ENCODE measurements at places on chromosomes 2 and 18.

- DNase-seq, result no peak
Observed at GRCh38 chr2:98234776-98235175, 111.5 kb upstream of the CNGA3 start.

DNA sequence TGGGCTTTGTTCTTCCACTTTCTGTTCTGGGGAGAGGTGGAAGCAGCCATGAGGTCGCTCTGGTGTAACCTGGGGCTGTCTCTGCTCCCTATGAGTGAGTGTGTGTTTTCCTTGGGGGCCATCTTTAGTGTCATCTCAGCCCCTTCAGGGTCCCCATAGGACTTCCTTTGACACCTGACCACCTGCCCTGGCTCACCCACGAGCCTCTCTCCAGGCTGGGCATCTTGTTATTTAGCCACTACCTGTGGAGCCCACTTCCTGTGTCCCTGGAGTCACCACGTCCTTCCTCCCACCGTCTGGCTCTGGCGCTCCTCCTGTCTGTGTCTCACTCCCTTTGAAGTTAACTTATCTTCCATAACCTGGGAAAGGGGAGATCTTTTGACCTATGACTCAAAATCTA is 176.0 kb downstream of the UXS1 start:
- DNase-seq, result no peak

DNA sequence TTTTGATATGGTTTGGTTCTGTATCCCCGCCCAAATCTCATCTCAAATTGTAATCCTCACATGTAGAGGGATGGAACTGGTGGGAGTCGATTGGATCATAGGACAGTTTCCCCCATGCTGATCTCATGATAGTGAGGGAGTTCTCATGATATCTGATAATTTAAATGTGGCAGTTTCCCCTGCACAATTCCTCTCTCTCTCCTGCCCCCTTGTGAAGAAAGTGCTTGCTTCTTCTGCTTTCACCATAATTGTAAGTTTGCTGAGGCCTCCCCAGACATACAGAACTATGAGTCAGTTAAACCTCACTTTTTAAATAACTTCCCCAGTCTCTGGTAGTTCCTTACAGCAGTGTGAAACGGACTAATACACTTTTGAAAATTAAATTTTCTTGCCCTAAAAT is 12.3 kb upstream of the KCNJ3 start:
- no peak for DNase-seq

- no peak for DNase-seq
Observed at GRCh38 chr2:205717999-205718398, 35.7 kb downstream of the NRP2 start.

GRCh38 chr2:234632527-234633391 is 135.9 kb upstream of the ARL4C start:
- no peak for DNase-seq

DNA sequence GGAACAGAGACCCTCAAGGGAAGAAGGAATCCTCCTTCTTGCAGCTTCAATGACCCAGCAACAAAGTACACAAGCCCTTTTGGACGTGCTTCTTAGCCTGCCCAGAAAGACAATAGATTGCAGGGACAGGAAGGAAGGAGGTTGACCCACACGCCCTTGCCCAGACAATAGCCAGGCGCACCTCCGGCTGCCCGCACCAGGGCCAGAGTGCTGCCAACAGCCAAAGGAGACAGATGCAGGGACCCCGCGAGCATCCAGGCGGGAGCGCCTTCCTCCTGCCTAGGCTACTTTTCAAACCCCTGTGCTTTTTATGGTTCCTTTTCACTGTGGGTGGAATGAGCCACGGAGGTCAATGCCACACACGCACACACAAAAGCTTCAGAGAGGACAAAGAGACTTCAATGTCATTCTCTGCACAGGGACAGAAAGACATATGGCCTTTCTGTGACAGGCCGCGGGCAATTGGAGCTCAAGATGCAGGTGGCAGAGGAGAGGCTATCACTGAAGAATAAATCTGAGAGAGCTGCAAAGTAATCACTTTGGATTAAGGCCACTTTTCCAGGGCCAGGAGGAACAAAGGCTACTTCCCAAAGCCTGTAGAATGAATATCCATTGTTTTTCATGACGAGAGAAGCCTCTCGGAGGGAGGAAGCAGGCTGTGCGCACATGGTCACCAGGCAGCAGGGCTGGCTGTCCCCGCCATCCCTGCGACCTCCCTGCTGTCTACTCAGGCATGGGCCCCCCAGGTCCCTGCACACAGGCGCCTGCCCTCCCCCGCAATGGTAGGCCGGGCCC is 300.6 kb downstream of the EIPR1 start:
- DNase-seq, result no peak

GRCh38 chr2:127039387-127040031 is 67.4 kb downstream of the BIN1 start:
- DNase-seq, result no peak

DNA sequence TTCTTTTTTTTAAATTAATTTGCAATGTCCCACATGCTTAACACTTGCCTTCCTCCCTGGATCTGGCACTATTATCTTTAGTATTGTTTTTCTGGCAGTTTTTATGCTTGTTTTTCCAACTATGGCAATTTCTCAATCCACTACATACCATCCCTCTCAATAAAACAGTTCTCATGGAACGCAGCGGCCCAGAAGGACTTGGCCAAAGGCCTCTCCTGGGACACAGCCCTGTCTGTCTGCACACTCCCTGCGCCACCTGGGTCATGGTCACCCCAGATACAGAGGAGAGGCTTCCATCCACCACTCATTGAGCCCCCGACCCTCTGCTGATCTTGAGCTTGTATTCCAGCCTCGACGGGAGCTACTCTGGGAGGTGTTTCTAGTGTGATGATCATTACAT is 91.2 kb downstream of the TWIST2 start:
- no peak for DNase-seq

- DNase-seq, result no peak
Observed at GRCh38 chr2:158882297-158882696, 86.1 kb upstream of the TANC1 start.

GRCh38 chr2:196528486-196529223 is 110.9 kb upstream of the CCDC150 start:
- no peak for DNase-seq

DNA sequence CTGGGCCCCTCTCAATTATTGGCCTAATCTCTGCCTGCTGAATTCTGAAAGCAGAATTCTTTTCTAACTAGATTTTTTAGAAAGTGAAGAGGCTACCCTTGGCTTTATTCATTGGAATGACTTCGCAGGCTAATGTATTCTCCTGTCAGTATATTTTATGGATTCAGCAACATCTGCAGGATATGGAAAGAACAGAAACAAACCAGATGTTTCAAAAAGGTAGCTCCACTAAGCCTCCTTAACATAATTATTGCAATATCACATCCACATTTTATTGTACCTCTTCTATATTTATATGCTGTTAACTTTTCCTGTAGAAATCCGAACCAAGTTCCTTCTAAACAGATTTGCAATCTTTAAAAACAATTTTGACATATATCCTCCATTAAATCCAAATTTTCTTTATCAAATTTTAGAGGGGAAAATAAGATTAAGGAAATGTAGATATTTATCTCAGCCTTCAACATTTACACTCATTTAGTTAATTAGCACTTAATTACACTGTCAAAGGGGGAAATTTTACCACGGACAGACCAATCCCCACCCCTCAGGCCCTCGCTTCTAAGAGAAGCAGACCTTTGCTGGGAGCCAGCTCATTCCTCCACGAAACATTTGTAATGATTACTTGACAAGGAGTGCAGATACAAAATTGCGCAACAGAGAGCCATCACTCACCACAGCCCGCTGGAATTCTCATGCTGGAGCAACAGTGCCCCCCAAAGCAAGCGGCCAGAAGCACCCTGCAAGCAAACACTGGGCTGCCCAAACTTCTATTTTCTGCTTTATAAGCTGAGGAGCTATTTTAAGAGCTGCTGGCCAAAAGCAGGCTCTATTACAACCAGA is 253.4 kb downstream of the ETAA1 start:
- DNase-seq, result peak; percentile 63

- DNase-seq, result no peak
Observed at GRCh38 chr2:192194265-192194865, 368 bp downstream of the TMEFF2 start.

DNA sequence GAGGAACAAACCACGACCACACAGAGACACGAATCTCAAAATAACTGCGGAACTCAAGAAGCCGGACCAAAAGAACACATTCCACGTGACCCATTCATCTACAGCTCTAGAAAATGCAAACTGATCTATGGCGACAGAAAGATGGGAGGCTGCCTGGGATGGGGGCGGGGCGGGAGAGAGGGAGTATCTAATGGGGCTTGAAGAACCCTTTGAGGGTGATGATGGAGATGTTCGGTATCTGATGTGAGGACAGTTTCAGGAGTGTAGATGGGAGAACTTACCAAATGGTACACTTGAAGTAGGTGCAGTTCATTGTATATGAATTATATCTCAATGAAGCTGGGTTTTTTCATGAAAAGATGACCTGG is 34.6 kb upstream of the KLF11 start:
- DNase-seq, result no peak

DNA sequence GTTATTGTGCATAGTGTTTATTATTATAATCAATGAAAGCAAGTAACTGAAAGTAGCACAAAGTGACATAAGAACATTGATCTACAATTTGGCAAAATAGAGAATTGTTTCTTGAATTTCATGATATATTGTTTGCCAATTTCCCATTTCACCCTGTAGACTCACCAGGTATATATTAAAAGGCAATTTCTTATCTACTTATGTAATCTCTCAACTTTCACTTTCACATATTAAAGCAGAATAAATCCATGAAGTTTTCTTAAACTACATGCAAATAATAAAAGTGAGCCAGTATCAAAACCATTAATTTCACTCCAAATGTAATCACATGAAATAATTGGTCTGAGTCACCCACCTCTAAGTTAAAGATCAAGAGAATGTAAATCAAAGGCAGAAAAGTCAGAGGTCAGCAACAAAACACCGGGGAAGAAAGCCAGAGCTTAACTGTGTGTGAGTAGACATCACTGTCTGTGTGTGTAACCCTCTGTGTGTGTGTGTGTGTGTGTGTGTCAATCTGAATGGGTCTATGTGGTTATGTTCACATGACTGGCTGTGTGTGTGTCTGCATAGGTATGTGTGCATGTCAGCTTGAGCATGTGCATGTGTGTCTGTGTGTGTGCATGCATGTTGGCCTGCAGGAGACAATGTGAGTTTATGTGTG is 44.1 kb downstream of the ZNF385B start:
- no peak for DNase-seq

DNA sequence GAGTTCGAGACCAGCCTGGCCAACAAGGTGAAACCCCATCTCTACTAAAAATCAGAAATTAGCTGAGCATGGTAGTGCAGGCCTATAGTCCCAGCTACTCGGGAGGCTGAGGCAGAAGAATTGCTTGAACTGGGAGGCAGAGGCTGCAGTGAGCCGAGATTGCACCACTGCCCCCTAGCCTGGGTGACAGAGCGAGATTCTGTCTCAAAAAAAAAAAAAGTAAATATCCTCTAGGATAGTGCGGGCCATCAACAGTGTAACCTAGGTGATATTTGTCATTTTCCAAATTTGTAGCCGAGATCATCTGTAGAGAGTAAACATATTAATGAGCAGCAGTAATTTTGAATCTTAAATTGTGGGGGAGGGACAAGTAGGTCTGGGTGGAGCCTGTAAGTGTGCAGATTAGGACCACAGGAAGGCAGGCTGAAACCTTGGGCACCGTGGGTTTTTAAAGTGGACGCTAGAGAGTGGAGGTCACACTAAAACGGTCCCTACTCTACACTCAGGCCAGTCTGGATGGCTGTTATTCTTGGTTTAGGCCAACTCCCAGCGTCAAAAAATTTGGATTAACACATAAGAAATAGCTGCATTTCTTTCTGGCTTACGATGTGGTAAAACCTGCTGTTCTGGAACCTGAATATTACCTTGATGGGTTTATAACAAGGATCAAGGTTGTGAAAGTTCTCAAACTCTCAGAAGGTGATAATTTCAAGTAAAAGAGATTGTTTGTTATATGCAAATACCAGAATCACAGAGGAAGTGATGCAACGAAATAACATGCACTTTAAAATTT is 22.7 kb upstream of the TET3 start:
- DNase-seq, result no peak

- DNase-seq, result no peak
Observed at GRCh38 chr2:8965216-8965969, 38.1 kb downstream of the MBOAT2 start.

GRCh38 chr2:233362742-233363141 is 8.4 kb downstream of the DGKD start:
- DNase-seq, result no peak

- no peak for DNase-seq
Observed at GRCh38 chr2:68052717-68053422, 9.9 kb downstream of the C1D start.

DNA sequence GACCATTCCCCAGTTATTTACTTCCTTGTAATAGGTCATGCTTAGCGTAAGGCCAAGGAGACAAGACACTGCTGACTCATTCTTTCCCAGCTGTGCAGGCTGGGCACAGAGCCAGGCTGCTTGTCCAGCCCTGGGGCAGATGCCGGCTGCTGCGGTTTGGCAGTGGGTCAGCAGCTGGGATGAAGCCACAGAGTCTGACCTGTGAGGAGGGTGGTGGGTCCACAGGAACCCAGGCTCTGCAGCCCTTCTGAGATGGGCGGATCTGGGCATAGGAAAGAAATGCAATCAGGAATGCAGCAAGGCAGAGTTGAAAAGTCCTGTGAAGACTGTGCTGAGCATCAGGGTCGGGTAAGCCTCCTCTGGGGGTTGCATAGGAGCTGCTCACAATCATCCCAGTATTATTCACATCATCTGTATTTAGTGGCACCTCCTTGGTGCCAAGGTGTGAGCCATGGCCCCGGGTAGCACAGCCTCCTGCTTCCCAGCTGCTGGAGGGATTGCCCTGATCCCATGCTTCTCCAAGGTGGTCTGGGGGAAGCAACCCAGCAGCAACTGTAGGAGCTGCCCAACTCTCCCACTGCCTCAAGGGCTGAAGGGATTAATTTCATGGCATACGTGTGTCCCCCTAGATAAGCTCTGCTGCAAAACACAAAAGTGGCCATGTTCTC is 139.0 kb downstream of the DDX1 start:
- DNase-seq, result peak; percentile 80
